ENCODE measurements at places on chromosomes 13 and 19. TPM values are rescaled to one million over a fixed set of nuclear protein-coding genes. Genes with fewer than 3 reads are reported as not detected.

GPC5 gene
- total RNA-seq = 0.52 TPM

GRCh38 chr13:105814219-105814901 is 721.1 kb downstream of the EFNB2 start:
- DNase-seq = no peak

ERICH6B gene
- total RNA-seq = not detected

CNN1 gene
- 1,588 TPM for total RNA-seq

GRCh38 chr13:102928941-102929675 is 83.3 kb downstream of the ERCC5 start:
- DNase-seq = no peak

DNA sequence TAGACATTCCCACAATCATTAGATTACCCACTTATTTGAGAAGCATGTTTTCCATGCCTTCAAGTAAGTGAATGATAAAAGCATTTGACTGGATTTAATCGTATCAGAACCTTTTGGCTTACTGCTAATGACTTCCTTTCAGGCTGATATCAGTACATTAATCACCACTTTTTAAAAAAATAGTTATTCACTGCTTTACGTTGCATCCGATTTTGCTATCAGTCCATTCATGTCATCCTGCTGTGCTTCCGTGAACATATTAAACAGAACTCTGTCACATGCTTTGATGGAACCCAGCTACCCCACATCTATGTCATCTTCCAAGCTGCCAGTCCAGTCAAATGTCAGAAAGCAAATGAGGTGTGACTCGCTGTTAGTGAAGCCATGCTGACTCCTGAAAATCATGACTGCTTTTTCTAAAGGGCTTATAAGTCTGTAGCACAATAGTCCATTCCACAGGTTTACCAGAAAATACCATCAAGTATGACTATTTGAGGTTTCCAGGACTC is 440.9 kb downstream of the IRS2 start:
- DNase-seq = no peak

- no peak for DNase-seq
These were observed 68.6 kb downstream of the FOXO1 start for GRCh38 chr13:40597735-40598365.

GRCh38 chr19:30935146-30935545 is 414.1 kb downstream of the TSHZ3 start:
- DNase-seq = no peak

DNA sequence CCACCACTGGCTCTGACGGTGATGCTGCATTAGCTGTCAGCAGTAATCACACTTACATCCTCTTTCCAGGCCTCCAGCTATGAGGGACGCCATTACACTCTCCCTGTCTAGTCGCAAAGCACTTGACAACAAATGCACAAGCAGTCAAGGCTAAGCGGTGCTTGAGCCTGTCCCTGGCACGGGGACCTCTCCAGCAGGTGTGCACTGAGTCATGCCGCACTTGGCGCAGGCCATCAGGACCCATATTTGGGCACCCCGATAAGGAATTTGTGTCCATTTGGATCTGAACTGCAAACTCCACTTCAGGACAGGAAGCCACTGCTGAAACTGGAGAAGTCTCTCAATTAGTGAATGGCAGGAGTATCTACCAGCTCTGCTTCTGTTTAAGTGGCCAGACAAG is 301.9 kb upstream of the OBI1 start:
- DNase-seq = no peak

LIM2 gene
- not detected for total RNA-seq

- DNase-seq = no peak
These were observed 50.7 kb downstream of the ZNF723 start for GRCh38 chr19:22882797-22883196.

All from posterior vena cava (tissue), 2 donors.